Thoracic aorta (tissue), 2 donors: ENCODE measurements at places on chromosomes 5 and 9.

- DNase-seq = no peak
These were observed 70.7 kb upstream of the RNF38 start for GRCh38 chr9:36470643-36471290.

DNA sequence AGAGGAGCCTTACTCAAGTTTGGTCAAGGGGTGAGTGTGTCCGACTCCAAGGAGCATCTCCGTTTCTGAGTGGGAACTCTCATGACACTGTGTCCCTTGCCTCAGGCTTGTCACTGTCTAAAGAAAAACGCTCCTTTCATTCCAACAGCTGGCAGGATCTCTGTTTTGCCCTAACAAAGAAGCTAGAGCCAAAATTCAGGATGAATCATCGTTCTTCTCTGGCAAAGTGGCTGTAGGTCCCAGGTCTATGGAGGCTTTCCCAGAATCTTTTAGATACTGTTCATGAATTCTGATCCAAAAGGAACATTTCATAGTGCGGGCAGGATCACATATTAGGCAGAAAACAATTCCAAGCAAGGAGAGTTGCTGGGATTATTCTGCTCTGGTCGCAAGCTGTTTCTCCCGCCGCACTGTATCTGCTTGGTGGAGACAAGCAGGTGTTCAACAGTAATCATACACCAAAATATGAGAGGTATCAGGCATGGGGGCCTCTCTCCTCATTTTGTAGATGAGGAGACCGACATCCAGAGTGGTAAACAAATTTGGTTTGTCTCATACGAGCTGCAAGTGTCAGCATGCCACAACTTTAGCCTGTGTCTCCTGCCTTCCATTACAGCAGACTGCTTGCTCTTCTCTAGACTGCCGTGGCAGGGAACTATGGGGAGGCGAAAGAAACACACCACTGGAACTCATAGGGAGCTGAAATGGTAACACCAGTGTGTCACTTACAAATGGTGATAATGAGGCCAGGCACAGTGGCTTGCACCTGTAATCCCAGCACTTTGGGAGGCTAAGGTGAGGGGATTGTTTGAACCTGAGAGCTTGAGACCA, 72.6 kb downstream of the ENTREP1 start:
- DNase-seq = no peak

DNA sequence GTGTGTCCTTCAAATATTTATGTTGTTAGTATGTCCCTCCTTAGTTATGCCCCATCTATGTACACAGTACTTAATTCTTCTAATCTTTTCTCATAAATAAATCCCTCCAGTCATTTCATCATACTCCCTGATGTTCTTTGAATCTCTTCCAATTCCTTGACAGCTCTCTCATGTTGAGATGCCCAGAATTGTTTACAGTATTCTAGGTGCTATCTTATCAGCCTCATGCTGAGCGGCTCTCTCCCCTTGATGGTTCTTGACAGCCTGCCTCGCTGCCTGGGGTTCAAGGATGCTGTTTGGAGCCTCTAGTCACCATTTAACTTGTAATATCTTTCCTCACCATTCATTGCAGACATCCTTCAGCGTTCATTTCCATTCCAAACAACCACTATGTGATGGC, 799.2 kb downstream of the BRINP1 start:
- DNase-seq = no peak

- no peak for DNase-seq
These were observed 525 bp downstream of the KIF24 start for GRCh38 chr9:34328500-34328986.

GRCh38 chr9:127905004-127905728, 5.8 kb upstream of the ST6GALNAC6 start:
- DNase-seq = no peak

- DNase-seq = no peak
These were observed 249.3 kb downstream of the DNAH5 start for GRCh38 chr5:13695076-13695712.

DNA sequence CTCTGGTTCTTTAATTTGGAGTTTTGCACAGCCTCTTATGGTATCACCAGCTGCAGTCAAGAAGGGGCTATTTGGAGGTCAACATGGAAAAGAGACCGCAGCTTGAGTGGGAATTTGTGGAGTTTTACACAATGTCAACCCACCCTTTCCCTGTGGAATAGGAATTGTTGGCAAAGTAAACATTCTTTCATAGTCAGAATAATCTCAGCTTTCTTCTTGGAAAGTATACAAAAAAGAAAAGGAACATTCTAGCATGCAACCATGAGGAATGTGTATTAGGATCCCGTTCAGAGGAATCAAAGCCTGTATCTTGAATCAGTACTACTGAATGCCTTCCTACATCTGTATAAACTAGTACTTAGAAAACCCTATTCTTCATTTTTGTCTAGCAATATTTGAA, 107.6 kb downstream of the LURAP1L start:
- no peak for DNase-seq

DNA sequence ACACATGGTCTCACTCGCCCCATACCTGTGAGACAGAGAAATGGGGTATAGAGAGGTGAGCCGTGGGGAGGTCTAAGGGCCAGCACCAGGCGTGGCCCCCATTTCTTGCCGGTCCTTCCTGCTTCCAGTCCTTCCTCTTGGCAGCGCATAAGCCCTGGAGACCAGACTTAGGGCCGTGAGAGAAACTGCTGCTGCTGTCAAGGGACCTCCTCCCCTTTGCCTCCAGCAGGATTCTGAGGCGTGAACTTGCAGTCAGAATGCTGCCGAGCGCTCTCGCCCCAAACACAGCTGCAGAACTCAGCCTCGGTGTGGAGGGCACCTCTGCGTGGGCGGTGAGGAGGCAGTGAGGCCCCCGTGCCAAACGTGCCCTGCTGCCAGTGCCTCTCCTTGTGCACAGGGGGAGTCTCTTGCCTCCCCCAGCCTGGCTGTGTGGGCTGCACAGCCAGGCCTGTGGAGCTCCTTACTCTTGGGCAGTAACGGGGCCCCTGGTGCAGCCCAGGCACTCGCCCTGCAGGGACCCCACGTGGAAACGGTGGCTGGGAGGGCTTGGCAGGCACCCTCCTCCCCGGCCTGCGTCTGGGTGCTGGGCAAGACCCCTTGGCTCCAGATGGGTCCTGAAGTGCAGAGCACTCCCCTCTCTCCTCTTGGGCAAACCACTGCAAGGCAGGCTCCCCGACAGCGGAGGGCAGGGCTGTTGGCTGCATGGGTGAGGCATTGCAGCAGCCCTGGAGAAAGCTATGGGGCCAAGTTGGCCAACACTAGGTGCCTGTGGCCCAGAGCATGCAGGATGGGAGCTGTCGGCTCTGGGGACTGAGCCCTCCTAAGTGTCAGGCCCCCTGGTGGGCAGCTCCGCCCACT, 85.4 kb downstream of the RXRA start:
- no peak for DNase-seq

- no peak for DNase-seq
These were observed 358.6 kb downstream of the ADGRV1 start for GRCh38 chr5:90916947-90917800.

DNA sequence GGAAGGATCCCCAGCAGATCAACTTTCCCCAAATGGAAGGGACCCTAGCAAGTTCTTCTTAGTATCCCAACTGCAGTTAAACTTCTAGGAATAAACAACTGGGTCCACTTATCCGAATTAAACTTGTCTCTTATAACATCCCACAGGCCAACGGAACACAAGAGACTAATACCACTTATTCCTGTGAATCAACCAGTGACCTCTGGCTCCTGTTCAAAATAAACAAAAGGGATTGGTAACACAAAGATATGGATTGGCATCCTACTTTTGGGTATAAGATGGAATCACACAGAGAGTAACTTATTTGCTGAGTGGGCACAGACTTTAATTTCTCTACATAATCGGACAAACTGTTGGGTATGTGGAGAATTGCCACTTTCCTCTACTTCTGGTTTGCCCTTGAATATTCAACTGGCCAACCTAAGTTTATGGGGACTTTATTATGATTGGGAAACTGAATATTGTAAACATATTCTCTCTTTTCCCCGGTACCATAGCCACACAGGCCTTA, 12.4 kb upstream of the PAIP1 start:
- DNase-seq = no peak

DNA sequence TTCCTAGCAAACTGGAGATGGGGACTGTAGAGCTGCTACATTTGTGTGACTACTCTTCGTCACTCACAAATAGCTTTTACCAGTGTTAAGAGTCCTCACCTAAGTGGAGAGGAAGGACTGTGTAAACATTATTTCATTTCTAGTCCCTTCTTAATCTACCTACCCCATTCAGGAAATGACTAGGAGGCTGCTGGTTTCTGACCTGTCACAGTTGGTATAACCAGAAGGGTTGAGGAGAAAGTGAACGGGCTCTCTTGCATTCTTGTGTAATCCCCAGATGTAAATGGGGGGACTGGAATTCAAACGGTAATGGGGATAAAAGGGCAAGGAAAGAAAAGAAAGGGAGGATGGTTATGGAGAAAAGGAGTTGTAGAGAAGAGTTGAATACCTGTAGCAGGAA, 35.4 kb upstream of the BNIP1 start:
- no peak for DNase-seq

GRCh38 chr5:116970318-116970717, 395.7 kb upstream of the SEMA6A start:
- no peak for DNase-seq

DNA sequence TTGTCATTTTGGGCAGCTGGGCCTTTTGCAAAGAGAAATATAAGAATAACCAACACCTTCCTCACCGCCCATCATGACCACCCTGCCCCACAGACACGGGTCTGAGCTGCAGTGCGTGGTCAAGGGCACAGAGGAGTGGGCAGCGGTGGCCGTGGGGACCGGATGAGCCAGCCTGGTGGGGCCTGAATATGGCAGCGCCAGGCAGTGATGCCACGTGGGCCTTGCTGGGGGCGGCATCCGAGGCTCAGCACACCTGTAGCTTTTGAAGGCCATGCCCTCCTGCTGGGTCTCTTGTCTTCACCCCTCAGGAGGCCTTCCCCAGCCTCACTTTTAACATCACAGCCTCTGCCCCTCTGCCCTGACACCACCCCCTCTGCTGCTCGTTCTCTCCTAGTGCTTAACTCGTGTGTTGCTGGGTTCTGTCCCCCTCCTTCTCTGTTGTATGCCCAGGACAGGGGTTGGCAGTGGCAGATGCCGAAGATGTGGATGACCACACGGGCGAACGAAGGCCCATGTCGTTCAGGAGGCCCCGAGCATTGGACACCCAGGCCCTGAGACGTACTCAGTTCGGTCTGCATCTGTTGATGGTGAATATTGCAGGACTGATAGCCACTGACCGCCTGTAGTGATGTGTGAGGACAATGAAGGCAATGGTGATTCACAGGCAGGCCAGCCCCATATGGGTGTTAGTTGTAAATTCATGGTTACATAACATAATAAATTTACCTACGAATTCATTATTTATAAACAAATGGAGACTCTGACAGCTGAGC, 46.0 kb downstream of the AHRR start:
- no peak for DNase-seq
